ENCODE measurements at places on chromosomes 1 and 21.

DNA sequence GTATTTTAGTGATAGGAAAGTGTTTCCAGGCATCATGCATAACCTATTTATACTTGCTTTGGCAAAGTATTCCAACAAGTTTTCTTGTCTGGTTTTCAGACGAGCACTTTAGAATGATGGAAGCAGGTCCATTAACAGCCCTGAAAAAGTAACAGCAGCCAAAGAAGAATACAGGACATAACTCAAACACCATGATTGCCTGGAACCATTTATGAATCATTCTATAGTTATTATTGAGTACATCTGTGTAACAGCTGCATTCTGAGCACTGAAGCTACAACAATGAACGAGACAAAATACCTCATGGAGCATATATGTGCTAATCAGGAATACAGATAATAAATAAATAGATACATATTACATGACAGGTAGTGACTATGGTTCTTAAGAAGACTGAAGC is 12.6 kb downstream of the IL10RB start:
- no peak for DNase-seq

DNA sequence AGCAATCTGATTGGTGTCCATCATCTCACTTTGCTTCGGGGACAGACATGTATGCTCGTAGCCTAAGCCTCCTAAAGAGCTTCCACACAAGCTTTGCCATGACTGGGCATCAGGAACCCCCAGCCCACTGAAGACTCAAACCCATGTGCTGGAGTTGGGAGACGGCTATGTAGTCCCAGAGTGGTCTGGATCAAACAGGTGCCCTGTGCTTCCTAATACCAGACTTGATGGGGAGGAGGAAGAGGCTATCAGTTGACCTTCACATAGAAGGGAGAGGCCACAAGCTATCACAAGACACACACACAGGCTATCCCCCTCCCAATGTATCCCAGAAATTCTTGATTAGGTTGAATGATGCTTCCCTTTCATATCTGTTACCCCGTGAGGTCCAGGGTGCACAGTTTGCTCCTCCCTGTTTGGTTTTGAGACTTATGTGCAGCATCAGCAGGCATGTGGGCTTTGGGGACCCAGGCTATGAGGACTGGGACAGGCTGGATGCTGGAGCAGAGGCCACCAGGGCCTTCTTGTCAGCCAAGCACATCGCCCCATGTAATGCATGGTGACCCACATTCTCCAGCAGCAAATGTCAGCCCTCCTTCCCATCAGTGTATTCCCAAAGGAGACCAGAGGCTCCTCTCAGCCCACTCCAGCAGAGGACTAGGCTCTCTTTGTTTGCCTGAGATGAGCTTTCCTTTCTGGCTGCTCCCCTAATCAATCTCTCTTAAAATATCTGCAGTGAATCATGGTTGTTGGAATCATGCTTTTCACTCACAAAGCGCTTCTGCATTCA is 159.8 kb downstream of the GRIK3 start:
- DNase-seq, result no peak

- DNase-seq, result no peak
Observed at GRCh38 chr21:28737674-28738419, 254.8 kb downstream of the LTN1 start.

GRCh38 chr1:24015221-24016210 is 35.4 kb upstream of the SRSF10 start:
- DNase-seq, result peak; percentile 36

- no peak for DNase-seq
Observed at GRCh38 chr21:17784604-17785402, 34.4 kb downstream of the C21orf91 start.

- no peak for DNase-seq
Observed at GRCh38 chr1:58813361-58813760, 29.5 kb upstream of the JUN start.

DNA sequence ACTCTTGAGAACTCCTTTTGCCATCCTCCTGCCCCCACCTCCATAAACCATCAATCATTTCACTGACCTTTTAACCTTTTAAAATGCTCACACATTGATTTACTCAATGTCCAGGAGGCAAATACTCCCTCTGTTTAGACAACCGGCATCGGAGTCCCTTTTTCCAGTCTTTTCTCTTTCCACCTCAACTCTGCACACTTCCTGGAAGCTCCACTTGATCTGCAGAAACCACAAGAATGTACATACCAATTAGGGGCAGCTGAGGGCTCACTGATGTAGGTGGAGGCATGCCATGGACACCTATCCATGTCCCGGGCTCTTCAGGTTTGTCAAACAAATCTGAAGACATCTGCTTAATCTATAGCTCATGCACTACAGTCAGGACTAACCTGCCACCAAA is 5.3 kb upstream of the AMIGO1 start:
- no peak for DNase-seq

GRCh38 chr21:44802396-44803153 is 955 bp upstream of the UBE2G2 start:
- DNase-seq, result no peak
